Stimulated activated CD4-positive, alpha-beta T cell treated with anti-CD3 and anti-CD28 coated beads, Interleukin-1b, Interleukin-23, amount 100 ng/mL, for 1 hour (primary cell): ENCODE measurements at places on chromosomes 3 and 15.

DNA sequence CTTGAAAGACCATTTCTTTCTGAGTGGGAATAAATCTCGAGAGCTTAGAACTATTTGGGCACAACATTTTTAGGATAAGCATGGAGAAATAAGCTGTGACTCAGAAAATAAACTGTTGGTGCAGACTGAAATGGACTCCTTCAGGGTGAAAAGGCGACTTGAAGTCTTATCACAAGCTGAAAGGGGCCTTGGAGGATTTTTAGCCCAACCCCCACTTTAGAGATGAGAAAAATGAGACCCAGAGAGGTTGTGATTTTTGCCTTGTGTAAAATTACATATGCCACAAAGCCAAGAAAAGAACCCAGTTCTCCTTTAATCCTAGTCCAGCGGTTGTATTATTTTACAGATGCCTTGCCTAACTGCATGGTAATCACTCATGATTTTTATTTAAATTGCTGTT, 1.5 kb downstream of the ATP1B3 start:
- DNase-seq, result no peak

DNA sequence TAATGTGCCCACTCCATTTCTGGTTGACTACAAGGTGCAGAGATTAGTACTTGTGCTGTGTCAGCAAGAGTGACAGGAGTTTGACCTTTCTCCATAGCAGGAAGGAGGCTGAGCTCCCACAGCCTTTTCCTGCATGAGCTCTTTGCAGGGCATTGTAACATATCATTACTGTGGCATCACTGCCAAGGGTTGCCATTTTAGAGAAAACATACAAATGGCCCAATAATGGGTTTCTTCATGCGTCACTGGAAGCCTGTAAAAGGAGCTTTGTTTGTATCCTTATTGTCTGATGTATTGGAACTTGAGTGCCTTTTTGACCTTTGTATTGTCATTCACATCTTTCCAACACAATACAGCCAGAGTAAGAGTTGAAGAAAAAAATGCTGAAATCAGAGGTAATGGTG, 323.0 kb upstream of the CDIN1 start:
- no peak for DNase-seq

- DNase-seq, result no peak
Observed at GRCh38 chr3:143066033-143066432, 53.5 kb upstream of the CHST2 start.

- no peak for DNase-seq
Observed at GRCh38 chr3:24810881-24811280, 316.2 kb upstream of the THRB start.

DNA sequence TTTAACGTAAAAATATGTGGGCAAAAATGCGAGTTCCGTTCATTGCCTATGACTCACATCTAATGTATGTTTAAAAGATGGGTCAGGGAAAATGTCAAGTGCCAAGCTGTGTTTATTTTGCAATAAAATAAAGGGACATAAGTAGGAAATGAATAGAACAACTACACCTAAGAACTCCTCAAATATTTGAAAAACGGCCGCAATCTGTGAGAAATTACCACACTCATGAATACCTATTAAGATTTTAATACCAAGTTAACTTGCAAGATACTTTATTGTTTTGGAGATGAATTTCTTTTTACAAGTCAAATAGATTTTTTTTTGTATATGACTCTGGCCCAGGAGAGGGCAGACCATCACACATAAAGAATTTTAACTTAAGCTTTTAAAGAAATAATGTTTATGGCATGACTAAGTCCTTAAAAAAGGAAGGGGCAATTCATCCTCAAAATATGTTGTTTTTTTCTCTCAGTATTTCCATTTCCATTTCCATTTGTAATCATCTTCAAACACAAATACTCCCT, 152.7 kb downstream of the SUCNR1 start:
- no peak for DNase-seq

- DNase-seq, result no peak
Observed at GRCh38 chr3:62372621-62373041, 719 bp downstream of the FEZF2 start.

GRCh38 chr3:149650828-149651227, 7.0 kb downstream of the WWTR1 start:
- no peak for DNase-seq

DNA sequence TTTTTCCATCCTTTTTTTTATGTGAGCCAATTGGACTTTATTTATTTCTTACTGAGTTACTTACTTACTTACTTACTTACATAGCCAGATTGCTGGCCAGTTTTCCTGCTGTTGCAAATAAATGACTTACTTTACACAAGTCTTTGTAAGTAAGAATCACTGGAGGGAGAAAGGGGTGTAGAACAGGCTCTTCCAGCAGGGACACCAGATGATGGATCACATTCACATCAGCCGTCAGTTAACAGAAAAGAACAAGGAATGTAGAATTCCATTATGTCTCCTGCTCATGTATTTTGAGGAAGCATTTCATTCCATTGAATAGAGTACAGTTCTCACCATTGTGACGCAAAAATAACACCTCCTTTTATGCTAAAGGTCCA, 188.6 kb downstream of the FNDC3B start:
- no peak for DNase-seq

- peak; percentile 34 for DNase-seq
Observed at GRCh38 chr3:172591876-172592771, 68.9 kb upstream of the TNFSF10 start.

- no peak for DNase-seq
Observed at GRCh38 chr3:29577250-29577649, 296.4 kb downstream of the RBMS3 start.

DNA sequence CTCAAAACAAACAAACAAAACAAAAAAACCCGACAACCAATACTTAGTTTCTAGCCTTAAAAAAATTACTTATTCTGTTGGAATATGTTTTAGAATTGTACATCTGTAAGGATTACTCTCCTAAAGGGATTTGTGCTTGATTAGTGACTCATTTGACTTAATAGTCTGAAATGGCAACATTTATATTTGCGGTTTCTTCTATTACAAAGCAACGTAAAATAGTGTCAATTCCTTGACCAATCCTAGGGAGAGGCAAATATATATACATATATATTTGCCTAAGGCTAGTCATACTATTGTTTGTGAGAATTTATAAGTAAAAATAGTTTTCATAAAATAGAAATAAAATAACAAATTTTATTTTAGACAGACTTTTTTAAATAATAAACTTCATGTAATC, 39.7 kb downstream of the C3orf62 start:
- DNase-seq, result no peak

DNA sequence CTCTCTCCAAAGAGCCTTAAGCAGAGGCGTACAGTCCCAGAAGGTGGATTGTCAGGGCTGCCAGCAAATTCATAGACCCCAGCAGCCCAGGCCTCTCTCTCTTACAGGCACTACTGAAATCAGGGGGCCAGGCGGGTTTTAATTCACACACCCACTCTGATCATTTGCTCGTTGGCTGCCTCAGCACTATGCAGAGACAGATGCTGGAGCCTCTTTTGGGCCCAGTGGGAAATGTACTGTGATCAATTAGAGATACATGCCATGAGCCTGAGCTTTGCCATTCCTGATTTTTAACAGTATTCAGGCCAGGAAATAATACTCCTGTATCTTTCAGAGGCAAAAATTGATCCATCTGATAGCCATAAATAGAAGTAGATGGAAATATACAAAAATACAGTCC, 53.0 kb downstream of the CMTM6 start:
- no peak for DNase-seq

DNA sequence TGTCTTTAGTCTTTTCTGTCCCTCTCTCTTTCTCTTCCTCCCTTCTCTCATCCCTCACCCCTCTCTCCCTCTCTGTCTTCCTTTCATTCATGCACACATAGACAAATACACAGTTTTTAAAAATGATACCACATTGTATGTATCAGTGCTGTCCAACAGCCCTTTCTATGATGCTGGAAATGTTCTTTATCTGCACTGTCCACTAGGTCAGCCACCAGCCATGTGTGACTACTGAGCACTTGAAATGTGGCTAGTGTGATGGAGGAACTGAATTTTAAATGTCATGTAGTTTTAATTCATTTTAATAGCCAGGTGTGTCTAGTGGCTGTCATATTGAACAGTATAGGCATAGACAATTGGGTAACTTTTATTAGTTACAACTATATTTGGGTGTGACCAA, 34.9 kb downstream of the COL6A5 start:
- no peak for DNase-seq

DNA sequence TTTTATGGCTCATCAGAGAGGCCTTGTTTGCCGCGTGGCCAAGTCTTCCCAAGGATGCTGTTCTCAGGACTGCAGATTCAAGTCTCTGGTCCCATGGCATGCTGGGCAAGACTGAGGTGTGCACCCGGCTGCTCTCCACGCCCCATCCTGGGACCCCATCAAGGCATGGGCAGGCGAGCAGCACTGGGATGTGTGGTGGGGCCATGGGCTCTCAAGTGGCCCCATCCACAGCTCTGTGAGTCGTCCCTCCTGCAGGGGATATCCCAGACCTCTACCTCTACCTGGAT, 13.1 kb upstream of the GP9 start:
- no peak for DNase-seq

DNA sequence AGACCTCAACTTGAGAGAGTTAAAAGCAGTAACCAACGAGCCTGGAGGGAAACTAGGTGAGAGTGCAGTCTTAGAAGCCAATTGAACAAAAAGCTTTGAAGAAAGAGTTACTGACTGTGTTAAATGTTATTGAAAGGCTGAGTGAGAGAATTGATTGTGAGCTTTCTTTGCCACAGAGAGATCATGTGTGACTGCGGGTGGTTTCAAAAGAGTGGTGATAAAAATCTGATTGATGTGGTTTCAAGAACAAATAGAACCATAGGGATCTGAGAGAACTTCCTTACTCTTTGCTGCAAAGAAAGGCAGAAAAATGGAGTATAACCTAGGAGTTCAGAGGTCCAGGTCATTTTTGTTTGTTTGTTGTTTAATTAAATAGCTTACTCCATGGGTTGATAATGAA, 759.9 kb upstream of the ALCAM start:
- no peak for DNase-seq

DNA sequence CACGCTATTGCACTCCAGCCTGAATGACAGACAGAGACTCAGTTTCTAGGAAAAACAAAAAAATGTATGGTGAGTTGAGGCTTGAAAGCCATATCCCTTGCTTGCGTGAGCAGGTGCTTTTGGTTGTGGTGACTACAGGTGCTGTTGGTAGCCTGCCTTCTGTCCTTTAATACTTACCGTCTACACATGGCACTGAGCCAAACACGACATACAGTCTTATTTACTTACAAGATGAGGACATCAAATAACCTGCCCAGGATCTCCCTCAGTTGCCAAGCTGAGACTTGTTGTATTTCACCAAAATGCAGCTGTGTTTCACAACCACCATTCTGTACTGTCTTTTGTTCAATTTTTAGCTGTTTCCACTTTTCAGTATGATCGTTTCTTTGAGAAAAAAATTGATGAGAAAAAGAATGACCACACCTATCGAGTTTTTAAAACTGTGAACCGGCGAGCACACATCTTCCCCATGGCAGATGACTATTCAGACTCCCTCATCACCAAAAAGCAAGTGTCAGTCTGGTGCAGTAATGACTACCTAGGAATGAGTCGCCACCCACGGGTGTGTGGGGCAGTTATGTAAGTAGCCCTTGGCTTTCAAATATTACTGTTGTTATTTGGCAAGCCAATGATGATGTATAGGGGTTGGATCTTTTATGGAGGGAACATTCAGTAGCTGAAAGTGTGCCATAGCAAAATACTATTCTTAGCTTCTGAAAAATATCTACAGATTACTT, 6.5 kb downstream of the ALAS1 start:
- no peak for DNase-seq

DNA sequence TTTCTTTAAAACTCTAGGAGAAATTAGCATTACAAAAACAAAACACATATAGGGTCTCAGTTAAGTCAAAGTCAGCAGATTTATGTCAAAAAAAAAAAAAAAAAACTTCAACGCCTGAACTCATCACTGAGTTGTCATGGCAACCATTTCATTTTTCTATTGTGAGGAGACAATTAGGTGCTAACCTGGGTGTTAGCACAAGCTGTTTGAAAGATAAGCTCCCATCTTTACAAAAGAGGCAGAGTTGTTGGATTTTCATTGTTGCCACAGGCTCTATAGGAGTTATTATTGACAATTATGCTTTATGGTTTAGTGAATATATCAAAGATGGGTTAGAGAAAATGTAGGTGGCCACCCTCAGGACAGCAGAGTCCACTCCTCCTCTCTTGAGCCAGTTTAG, 806.9 kb downstream of the GRM7 start:
- DNase-seq, result no peak

DNA sequence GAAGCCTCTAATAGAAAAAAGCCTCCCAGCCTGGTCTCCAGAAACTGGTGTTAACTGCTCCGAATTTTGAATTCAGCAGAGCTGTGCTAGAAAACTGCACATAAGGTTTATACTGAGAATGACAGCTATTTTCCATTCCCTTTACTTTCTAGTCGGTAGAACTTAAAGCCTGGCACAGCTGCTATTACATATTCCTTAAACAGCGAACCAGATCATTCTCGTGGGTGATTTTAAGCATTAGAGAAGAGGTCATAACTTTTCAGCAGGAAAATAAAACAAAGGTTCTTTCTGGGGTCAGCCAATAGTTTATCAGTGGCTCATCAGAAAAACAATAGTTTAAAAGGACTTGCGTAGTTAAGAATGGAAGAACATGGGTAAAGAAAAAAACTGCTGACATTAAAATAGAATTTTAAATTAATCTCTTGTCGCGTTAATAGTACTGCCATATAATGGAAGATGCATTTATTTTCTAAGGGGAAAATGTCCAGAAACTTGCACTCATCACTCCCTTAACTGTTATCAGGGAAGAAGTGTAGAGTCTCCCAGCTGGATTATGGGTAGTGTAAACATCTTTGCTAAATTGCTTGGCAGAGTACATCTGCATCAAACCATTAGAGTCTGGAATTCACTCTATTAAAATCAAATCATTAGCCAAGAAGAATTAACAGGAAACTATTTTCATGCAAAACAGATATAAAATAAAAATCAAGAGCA, 7.9 kb downstream of the VGLL4 start:
- DNase-seq, result no peak

- no peak for DNase-seq
Observed at GRCh38 chr3:119580067-119580760, 922 bp downstream of the ADPRH start.

DNA sequence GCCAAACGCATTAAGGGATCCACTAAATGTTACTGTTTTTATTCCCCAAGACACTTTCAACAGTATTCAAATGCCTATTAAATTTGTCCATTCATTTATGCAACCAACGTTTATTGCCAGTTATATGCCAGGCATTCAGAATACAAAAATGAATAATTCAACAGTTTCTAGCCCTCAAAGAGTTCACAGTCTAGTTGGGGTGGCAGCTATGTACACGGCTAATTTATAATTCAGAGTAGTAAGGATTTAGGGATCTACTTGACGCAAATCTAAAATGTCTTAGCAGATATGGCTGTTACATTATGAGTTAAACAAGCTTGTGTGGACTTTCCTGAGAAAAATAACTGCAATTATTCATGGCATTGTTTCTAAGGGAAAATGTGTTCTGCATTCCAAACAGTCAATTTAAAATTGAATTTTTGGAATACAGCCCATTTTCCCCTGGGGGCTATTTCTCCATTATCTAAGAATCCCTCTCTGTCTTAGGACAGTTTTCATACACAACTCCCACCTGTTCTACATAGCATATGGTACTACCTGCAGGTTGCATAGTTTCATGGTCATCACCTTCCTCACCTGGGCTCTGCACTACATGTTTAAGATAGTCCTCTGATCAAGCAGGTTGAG, 11.5 kb upstream of the MSL2 start:
- DNase-seq, result no peak
